CMK (cell line): ENCODE measurements at places on chromosomes 3 and 15.

GRCh38 chr15:65096481-65097385, 18.3 kb downstream of the UBAP1L start:
- no peak for DNase-seq

DNA sequence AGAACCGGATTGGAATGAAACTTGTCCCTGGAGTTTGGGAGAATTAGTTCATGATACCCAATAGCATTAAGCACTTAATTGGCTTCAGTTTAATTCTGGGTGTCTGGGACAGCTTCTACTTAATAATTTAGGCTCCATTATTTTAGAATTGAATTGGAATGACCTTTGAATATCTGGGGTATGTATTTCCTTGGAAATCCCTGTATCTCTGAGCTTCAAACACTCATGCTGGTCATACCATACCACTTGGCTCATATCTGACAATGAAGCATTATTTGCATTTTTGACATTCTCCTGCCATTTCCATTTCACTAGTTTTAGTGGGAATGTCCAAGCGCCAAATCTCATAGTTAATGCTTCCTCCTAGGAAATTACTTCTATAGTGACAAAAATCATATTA, 393.1 kb downstream of the DIPK2A start:
- no peak for DNase-seq

DNA sequence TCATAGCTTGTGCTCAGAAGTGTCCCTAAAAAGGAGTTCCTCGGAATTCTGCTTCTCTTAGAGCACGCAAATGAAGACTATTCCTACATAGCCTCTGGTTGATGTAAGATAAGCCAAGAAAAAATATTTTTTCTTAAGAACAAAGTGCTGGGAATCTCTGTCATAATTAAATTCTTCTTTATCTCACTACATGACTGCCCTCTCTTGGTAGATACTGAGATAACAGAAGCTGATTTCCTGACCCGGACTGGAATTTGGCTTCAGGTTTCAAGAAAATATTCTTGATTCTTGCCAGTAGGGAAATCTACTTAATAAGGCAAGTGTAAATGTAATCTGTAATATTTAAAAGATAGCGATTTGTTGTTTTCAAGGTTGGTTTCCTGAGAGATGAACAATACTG, 31.3 kb upstream of the SETMAR start:
- DNase-seq = no peak

DNA sequence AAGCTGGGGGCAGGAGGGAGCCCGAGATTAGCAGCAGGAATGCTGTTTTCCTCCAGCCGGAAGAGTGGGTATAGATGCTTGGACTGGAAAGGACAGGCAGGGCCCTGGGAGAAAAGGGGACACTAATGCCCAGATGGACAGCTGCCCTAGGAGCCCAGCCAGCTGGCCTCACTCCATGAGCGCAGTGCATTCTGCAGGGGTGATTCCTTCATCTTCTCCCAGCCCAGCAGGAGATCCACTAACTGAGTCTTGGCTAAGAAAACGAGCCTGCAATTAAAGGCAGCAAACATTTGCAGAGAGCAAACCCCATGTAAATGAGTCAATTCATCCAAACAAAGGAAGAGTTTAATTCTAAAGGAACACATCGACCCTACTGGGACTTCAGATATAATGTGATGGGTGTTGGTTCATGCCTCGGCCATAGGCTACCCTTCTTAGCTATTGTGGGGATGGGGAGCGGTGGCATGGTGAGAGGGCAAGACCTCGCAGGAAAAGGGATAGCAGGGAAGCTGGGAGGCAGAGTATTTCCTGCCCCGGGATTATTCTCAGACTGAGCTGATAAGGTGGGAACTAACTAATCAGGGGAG, 13.3 kb upstream of the MINAR1 start:
- DNase-seq = no peak

GRCh38 chr3:52851348-52851747, 16.5 kb upstream of the MUSTN1 start:
- DNase-seq = peak; percentile 45

GRCh38 chr15:71422530-71423259, 307.4 kb downstream of the THSD4 start:
- DNase-seq = no peak

DNA sequence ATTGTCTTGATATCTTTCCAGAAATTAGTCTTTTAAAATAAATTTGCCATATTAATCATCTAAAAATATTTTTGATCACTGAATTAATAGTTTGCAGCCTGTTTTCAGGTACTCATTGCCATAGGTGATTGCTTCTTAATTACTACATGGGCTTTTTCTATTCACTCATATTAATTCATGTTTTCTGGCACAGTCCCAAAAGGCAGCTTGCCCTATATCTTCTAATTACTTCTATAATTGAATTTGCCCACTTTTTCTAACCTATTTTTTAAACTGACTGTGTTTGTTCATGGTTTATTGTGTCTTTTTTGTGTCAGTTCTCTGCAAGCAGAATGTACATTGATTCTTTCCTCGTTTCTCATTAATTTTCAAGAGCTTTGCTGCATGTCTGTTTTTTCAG, 85.7 kb upstream of the SOX2 start:
- DNase-seq = no peak

- DNase-seq = no peak
Measured at GRCh38 chr15:96123630-96124187, 206.8 kb upstream of the NR2F2 start.

GRCh38 chr3:98962189-98962930, 60.9 kb upstream of the DCBLD2 start:
- DNase-seq = no peak

DNA sequence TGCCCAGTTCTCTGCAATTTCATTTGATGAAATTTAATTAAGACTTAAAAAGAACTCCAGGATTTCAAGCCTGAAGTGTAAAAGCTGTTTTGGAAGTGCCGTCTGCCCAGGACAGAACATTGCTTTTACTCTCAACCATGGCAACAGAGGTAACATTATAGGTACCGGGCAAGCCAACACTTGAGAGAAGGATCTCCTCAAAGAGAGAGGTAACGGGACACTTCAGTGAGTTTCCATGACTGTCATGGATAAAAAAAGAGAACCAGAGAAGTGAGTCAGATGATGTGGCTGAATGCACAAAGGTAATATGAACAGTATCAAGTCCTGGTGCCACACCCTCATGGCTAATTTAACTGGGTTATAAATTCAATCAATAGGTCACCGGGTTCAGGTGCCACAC, 130.2 kb upstream of the LMOD3 start:
- no peak for DNase-seq

GRCh38 chr3:138845181-138845601, 10.5 kb upstream of the PIK3CB start:
- no peak for DNase-seq

DNA sequence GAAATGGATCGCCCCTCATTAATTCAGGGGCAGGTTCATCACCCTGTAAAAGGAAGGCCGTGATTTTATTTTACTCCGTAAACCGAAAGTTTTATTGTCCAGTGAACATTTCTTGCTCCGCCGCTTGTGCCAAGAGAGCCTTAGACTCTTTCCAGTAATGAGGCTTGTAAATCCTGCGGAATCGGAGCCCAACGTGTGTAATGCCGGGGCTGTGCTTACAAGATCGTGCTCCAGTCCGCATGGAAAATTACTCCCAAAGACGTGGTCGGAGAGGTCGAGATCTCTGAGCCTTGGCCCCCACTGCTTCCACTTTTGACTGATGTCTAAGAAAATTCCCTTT, 649 bp upstream of the PLOD2 start:
- no peak for DNase-seq

GRCh38 chr3:51500632-51501131, 867 bp upstream of the DCAF1 start:
- no peak for DNase-seq
